ENCODE measurements at places on chromosomes 4 and X.

DNA sequence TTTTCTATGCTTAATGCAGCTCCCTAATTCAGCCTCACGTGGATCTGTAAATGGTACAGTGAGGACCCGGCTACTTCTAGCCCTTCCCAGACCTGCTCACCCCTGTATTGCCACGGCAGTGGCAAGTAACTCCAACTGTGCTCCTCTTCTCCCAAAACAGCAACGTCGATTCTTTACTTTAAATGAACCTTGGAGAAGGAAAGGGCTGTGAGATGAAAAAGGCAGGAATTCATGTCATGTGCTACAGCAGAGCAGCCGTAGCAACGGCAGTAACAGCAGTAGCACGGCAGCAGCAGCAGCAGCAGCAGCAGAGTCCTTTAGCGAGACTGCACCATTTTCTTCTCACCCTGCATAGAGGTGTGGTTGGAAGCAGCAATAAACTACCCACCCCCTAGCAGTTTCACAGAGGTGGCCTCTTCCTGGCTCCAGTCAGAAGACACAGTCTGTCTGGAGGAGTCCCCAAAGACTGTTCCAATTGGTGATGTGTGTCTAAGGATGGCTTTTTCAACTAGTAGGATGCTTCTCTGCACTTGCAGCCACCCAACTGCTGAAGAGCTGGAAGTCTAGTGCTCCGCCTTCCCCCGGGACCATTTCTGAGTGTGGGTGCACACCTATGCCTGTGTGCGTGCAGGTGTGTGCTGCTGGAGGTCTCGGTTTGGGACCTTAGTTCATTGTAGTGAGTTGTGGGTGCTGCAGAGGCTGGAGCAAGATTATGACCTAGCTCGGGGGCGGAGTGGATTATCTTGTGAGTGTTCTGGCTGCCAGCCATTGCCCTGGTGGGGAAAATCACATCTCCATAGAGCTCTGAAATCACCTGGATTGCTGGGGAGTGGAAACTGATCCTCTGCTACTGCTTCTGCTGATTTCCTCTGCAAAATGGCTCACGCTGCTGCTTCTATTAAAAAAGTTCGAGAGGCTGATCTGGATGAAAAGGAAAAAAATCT, 67.2 kb downstream of the ANK2 start:
- DNase-seq: no peak

- DNase-seq: no peak
Measured at GRCh38 chr4:104549736-104550135, 55.0 kb upstream of the CXXC4 start.

DNA sequence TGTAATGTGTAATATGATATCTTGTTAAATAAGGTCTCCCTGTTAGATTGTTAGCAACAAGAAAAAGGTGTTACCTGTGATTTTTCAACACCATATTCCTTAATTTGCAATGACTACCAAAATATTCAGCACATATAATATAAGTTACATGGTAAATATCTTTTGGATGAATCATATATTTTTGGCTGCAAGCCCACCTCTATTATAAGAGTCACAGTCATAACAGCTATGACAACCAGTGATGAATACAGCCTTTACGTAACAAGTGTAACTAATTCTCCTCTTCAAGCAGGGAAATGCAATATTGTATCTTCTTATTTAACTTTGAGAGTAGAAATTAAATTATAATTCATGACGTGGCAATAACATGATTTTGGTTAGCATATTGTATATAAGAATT, 187.0 kb downstream of the NLGN4X start:
- no peak for DNase-seq

DNA sequence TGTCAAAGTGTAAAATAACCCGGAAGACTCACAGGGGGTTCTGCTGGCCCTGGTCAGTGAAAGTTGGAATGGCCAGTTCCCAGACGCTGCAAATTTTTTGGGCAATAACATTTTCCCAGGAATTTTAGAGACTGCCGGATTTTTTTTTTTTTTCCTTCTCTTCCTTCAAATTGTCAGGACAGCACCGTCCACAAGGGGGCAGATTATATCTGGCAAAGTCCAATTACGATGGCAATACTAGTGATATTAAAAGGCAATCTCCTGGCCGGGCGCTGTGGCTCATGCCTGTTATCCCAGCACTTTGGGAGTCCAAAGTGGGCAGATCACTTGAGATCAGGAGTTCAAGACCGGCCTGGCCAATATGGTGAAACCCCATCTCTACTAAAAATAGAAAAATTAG, 20.5 kb downstream of the SLC25A5 start:
- DNase-seq: no peak
